Occipital lobe (tissue), 3 donors: ENCODE measurements at places on chromosomes 13 and 19. TPM values are rescaled to one million over a fixed set of nuclear protein-coding genes. Genes with fewer than 3 reads are reported as not detected.

DNA sequence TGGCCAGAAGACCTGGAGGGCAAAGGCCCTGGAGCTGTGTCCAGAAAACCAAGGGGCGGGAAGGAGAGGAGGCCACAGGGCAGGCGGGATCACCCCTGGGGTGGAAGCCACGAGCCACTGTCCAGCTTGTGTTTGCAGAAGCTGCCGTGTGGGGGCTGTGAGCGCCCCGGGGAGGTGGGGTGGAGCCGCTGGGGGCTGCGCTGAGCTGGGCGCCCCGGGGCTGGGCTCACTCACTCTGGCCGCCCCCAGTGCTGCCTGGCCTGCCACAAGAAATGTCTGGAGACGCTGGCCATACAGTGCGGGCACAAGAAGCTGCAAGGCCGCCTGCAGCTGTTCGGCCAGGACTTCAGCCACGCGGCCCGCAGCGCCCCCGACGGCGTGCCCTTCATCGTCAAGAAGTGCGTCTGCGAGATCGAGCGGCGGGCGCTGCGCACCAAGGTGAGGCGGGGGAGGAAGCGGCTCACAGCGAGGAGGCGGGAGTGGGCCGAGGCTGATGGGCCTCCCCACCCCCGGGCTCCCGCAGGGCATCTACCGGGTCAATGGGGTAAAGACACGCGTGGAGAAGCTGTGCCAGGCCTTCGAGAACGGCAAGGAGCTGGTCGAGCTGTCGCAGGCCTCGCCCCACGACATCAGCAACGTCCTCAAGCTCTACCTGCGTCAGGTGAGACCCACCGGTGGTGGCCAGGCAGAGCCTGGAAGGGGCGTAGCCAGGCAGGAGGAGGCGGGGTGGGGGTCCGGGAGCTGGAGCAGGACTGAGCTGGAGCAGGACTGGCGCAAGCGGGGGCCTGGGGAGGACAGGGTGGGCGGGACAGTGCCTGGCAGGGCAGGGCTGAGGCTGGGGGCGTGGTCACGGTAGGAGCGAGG lies 13.6 kb downstream of the POLR2E start:
- no peak for DNase-seq

DNA sequence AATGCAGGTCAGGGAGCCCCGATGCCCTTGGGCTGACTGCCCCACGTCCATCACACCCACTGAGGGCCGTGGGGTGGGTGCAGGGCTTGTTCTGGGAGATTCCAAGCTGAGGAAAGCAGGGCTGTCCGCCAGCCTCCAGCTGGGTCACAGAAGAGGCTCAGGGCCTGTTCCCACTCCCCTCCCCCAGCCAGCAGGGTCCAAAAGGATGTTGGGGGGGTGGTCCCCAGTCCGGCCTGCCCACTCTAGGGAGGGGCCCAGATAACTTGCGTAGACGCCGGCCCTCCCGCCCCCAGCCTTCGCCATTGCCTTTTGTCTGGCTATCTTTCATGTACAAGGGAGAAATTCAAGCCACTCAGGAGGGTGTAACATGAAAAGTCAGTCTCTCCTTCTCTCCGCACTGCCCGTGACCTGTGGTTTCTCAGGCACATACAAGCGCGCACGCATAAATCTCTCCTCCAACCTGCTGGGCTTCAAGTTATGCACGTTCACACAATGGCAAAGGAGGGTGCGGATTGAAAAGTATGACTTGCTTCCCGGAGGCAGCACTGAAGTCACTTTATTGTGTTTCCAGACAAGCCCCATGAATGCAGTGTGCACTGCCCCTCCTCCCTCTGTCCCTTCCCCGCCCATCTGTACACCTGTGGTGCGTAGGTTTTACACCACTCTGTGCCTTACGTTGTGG lies 20.2 kb downstream of the CARM1 start:
- DNase-seq, result no peak

DNA sequence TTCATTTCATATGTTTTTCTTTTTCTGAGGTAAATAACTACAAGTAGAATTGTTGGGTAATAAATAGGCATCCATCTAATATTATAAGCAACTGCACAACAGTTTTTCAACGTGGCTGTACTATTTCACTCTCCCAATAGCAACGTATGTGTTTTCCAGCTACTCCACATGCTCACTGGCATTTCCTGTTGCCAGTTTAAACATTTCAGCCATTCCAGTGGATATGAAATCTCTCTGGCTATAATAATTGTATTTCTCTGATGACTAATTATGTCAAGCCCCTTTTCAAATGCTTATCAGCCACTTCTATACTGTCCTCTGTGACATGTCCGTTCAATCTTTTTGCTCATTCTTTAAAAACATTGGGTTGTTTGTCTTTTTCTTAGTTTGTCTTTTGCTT lies 26.8 kb upstream of the ALOX5AP start:
- no peak for DNase-seq

Gene ZNF738
- 34.9 TPM for total RNA-seq

Gene RAP2A
- 397 TPM for total RNA-seq

Gene SHISA7
- 4.2 TPM for total RNA-seq
